ENCODE measurements at places on chromosomes 13 and 19. TPM values are rescaled to one million over a fixed set of nuclear protein-coding genes. Genes with fewer than 3 reads are reported as not detected.

The CBY2 gene
- not detected for total RNA-seq

The PRRG2 gene
- 4.9 TPM for total RNA-seq

The PLPP2 gene
- 75.8 TPM for total RNA-seq

The ADAT3 gene
- 10.5 TPM for total RNA-seq

The RAB3A gene
- total RNA-seq: 0.52 TPM

GRCh38 chr19:10089801-10090375 lies 3.8 kb downstream of the SHFL start:
- DNase-seq: no peak

- no peak for DNase-seq
Observed at GRCh38 chr19:30325676-30326392, 46.4 kb upstream of the ZNF536 start.

DNA sequence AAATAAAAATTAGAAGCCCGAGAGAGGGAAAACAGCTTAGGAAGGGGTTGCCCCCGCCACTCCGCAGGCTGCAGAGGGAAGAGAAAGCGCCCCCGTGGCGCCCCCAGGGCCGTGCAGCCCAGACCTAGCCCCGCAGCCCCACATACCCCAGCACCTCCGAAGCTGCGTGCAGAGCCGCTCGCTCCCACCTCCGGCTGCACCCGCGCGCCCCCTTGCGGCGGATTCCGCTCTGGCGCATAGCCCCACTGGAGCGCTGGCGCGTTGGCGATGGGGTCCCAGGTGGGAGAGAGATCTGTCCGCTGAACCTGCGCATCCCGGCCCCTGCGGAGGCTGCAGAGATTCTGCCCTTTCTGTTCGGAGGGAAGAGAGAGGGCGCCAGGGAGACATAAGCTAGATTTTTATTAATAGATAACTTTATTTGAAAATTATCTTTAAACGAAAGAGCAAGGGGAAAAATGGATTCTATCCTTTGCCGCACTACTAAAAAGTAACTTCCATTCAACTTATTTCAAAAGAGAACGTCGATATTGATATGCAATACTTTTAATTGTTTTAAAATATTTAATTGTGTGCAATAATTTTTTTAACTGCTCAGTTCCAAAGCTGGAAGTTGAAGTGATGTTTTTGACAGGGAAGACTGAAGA lies 11.7 kb upstream of the CLN5 start:
- DNase-seq: peak; percentile 74

- DNase-seq: no peak
Observed at GRCh38 chr13:67131393-67131792, 98.7 kb downstream of the PCDH9 start.

GRCh38 chr19:6705931-6706632 lies 14.4 kb downstream of the C3 start:
- no peak for DNase-seq

DNA sequence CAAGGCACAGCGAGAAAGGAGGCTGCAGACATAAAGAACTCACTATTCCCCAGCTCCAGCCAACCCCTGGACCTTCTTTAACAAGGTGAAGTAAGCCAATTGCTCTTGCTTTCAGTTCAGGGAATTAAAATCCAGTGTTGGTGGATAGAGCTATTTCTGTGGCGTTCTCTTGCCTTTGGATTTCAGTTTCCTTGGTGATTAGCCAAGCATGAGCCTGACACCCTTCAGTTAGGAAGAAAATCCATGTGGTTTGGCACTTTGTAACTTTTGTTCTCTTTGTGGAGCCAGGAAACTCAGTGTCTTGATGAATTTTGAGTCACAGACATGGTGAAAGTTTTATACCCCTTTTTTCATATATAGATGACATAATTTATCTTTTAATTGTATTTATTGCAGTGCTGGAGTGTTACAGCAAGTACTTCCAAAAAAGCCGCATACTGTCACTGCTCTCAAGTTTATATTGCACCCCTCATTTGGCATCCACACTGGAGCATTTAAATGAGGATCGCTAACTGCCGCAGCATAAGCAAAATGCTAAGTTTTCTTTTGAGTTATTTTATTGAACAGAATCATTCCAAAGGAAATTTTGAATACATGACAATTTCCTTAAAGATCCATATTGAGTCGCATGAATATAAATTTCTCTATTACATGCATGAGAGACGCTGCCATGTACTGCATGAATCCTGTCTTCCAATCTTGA lies 406.8 kb downstream of the MYO16 start:
- no peak for DNase-seq

DNA sequence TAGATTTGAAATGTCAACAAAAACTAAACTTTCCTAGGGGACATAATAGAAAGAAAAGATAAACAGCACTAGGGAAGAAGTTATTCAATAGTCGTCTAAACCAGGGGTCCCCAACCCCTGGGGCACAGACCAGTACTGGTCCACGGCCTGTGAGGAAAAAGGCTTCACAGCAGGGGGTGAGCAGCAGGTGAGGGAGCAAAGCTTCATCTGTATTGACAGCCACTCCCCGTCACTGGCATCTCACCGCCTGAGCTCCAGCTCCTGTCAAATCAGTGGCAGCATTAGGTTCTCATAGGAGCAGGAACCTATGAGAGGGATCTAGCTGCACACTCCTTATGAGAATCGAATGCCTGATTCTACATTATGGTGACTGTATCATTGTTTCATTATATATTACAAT lies 382.7 kb downstream of the MYO16 start:
- no peak for DNase-seq

GRCh38 chr13:109883181-109884180 lies 97.1 kb upstream of the IRS2 start:
- DNase-seq: no peak

DNA sequence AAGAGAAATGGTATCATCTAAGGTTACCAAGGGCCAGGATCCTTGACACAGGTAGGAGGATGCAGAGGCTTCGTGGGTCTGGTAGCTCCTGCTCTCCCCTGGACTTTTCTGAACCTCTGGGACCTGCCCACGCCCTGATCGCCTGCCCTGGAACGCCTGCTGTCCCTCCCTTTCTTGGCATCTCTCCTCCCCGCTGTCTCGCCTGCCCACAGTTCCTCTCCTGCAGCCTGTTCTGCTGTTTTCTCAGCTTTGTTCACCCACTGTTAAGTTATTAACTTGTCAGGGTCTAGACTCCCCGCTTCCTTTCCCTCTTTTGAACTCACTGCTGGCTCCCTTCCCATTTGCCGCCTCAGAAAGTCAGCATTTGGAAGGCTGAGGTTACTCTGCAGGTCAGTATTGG lies 19.8 kb downstream of the SERP2 start:
- peak; percentile 34 for DNase-seq

- DNase-seq: no peak
Observed at GRCh38 chr19:55252760-55253663, 5.8 kb downstream of the PPP6R1 start.

Measured in body of pancreas (tissue), 4 donors.